ENCODE measurements at places on chromosomes 11 and 22. TPM values are rescaled to one million over a fixed set of nuclear protein-coding genes. Genes with fewer than 3 reads are reported as not detected.

GRCh38 chr11:31943056-31943780 is 132.1 kb upstream of the PAX6 start:
- DNase-seq = no peak

GRCh38 chr11:10309163-10310093 is 4.6 kb downstream of the ADM start:
- peak; percentile 80 for DNase-seq

DNA sequence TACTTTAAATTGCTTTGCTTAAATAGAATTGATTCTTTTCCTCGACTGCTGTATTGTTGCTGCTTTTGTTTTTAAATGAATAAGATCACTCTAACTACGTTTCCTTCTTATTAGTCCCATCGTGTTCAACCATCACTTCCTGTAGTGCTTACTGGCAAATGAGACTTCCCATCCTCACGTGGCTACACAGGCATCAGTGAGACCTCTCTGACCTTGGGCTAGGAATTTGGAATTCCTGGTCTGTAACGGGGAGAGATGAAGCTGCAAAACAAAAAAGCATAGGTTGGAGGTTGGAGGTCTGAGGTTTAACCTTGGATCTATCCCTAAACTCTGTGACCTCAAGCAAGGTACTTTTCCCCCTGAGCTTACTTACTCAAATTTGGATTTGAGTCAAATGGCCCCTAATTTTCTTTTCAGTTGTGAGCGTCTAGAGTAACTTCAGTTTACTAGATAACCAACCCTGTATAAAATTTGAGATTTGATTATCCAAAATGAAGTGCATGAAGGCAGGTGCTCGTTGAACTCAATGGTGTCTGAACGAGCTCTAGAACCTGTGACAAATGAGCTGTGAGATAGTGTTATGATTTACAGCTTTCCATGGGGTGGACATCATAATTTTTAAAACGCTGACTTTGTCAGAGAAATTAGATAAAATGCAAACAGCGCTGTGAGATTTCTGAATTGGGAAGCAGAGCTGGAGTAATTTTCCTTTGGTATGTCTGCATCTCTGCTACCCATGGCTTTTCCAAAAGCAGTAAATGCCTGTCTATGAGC is 151.2 kb downstream of the DBX1 start:
- DNase-seq = no peak

GRCh38 chr11:22666688-22667439 is 453 bp downstream of the GAS2 start:
- DNase-seq = no peak

Gene TSPAN18
- 19.1 TPM for total RNA-seq

GRCh38 chr22:36653316-36653715 is 50.2 kb downstream of the CACNG2 start:
- DNase-seq = no peak

Gene SCO2
- not detected for total RNA-seq

GRCh38 chr22:48825802-48826520 is 1001.7 kb downstream of the BRD1 start:
- DNase-seq = no peak

Gene APOBEC3H
- 1.0 TPM for total RNA-seq

- DNase-seq = no peak
Measured at GRCh38 chr11:116217006-116217405, 555.8 kb downstream of the BUD13 start.

Gene FGF3
- not detected for total RNA-seq

- no peak for DNase-seq
Measured at GRCh38 chr11:11294551-11294855, 58.5 kb downstream of the CSNK2A3 start.

GRCh38 chr11:86740628-86741483 is 59.5 kb upstream of the PRSS23 start:
- peak; percentile 76 for DNase-seq

Gene FUT4
- 6.6 TPM for total RNA-seq

Gene BRD1
- 41.5 TPM for total RNA-seq

- no peak for DNase-seq
Measured at GRCh38 chr11:74380746-74381439, 17.3 kb downstream of the PGM2L1 start.

- DNase-seq = no peak
Measured at GRCh38 chr11:68373189-68373814, 60.9 kb downstream of the LRP5 start.

- DNase-seq = no peak
Measured at GRCh38 chr11:70604630-70605467, 206.5 kb downstream of the CTTN start.

- peak; percentile 32 for DNase-seq
Measured at GRCh38 chr11:12279672-12280108, 97.7 kb upstream of the PARVA start.

Gene GDPD4
- total RNA-seq = not detected

DNA sequence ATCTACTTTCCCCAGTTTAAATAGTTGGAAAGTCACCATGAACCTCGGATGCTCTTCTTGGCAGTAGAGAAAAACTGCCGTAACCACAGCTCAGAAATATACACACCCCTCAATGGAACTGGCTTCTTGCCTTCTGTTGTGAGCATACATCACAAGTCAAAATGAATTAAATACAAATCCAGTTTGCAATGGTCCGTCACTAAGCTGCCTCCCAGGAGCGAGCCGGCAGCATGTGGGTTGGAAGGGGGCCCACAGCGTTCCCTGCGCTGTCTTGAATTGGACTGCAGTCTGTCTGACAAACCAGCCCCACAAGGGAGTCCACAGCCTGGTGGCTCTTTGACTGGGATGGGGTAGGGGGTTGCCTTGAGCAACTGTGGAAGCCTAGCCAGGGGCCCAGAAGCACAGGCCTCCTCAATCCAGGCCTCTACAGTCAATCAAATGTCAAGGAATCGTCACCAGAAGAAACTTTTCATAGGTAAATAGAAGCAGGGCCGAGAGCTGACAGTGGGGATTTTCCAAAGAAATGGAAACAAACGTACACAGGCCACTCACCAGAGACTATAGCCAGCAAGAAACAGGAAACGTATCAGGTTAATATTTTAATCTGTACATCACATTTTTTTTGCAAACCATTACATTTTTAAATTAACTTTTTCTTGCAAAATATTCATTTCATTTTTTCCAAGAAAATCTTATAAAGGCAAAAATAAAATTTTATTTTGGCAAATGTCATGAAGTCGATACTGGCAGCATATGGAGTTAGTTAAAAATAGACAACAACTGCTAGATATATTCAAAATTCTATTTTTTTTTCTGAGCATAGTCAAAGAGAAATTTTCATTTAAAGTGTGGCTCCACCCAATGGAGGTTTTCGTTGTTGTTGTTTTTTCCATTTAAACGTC is 38.5 kb downstream of the C11orf58 start:
- no peak for DNase-seq

DNA sequence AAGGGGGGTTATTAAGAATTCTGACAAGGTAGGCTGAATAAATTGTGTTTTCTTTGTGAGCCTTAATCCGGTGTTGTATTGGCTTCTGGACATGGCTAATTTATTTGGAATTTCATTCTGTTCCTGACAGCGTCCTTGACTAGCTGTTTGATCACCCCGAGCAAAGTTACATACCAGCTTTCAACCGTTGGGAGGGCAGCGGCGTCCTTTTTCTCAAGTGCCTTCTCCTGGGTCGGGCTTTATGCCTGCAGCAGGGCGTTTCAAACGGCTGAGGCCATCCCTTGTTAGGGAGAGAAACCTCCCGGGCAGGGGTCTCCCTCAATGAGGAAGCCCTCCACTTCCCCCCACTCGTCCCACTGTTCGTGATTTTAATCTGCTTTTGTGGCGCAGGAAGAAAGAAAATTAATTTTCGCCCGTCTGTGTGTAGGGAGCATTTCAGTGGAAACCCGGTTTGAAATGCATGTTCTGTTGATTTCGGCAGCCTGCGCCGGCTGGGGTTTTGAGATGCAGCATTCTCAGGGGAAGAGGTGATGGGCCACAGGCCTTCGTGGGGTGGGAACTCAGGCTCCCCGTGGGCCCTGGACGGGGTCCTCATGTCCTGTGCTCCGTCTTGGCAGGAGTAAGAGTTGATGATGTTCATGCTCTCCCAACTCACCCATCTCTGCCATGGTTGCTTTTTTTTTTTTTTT is 2.9 kb upstream of the SMIM38 start:
- no peak for DNase-seq

- no peak for DNase-seq
Measured at GRCh38 chr11:33214187-33214586, 43.0 kb upstream of the HIPK3 start.

DNA sequence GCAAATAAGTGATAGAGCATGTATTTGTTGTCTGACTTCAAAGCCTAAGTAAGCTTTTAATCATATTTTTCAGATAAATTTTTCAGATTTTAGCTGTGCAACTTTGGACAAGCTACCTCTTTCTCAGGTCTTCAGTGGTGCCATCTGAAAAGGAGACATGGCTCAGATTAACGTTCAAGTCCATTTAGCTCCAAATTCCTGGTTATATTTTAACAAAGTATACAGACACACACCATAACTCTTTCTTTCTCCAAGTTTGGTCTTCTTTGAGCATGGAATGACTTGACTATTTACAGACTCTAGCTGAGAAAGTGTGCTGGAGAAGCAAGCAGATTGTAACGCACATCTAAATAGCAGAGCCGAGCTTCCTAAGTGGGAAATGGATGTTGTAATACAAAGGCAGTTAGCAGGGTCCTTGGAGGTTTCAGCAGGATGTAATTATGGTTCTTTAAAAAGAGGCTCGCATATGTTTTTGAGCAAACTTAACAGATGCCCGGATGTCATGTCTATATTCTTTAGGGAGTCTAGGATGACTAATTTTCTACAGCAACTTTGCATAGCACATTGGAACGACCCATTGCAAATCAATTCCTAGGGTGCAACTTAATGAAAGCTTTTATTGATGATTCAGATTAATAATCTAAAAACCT is 128.1 kb upstream of the E2F8 start:
- no peak for DNase-seq

DNA sequence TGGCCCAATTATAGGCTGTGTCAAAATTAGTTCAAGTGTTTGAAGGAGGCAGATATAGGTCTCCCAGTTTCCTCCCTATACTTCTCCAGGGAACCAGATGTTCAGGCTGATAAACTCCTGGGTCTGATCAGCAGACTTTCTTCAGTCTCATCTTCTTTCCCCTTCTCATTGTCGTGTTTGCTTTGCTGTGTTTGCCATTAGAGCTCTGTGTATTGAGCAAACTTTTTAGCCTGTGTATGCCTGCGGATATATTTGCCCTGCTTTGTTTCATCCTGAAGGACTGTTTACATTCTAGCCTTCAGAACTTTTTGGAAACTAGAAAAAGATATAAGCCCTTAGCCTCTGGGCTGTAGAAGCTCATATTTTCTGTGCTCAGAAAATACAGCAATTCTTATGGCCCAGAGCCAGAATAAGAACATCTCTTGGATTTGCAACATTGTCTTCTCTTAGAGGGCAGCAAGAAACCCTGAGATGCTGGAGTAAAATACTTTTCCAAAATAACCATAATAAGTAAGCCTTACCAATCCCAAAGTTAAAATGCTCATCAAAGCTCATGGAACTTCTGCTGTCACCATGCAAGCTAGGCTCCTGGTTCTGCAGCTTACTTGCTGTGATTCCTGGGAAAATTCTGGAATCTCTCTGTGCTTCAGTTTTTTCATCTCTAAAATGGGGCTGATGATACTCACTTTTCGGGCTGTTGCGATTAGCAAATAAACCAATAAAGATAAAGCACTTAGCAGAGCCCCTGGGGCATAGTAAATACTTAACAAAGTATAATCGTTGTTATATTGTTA is 34.1 kb upstream of the ME3 start:
- no peak for DNase-seq

GRCh38 chr11:12083380-12083779 is 27.0 kb upstream of the MICAL2 start:
- no peak for DNase-seq

DNA sequence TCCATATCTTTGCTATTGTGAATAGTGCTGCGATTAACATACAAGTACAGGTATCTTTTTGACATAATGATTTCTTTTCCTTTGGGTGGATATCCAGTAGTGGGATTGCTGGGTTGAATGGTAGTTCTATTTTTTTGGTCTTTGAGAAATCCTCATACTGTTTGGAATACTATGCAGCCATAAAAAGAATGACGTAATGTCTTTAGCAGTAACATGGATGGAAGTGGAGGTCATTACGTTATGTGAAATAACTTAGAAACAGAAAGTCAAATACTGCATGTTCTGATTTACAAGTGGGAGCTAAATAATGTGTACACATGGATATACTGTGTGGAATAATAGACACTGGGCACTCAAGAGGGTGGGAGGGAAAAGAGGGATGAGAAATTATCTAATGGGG is 4.0 kb upstream of the MMP10 start:
- no peak for DNase-seq

- DNase-seq = no peak
Measured at GRCh38 chr11:57513452-57513795, 2.1 kb downstream of the SLC43A1 start.

DNA sequence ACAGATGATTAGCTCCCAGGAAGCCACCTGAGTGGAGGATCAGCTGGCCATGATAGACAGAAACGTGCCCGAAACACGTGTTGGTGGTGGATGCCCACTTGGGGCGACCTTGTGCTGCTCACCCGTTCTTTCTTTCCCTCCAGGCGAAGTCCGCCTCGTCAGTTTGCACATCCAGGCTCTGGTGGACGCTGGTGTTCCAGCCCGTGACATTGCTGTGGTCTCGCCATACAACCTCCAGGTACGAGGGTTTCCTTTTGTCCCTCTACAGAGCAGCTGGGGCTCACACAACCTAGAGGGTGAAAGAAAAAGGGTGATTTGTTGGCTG is 30.6 kb downstream of the IGHMBP2 start:
- no peak for DNase-seq

- DNase-seq = no peak
Measured at GRCh38 chr11:33900159-33900840, 8.4 kb upstream of the LMO2 start.

Gene GPR83
- total RNA-seq = not detected
